Activated T-cell treated with anti-CD3 and anti-CD28 coated beads, Interleukin-2, amount 50 U/mL, for 72 hours (primary cell): ENCODE measurements at places on chromosomes 4 and X. TPM values are rescaled to one million over a fixed set of nuclear protein-coding genes. Genes with fewer than 3 reads are reported as not detected.

DNA sequence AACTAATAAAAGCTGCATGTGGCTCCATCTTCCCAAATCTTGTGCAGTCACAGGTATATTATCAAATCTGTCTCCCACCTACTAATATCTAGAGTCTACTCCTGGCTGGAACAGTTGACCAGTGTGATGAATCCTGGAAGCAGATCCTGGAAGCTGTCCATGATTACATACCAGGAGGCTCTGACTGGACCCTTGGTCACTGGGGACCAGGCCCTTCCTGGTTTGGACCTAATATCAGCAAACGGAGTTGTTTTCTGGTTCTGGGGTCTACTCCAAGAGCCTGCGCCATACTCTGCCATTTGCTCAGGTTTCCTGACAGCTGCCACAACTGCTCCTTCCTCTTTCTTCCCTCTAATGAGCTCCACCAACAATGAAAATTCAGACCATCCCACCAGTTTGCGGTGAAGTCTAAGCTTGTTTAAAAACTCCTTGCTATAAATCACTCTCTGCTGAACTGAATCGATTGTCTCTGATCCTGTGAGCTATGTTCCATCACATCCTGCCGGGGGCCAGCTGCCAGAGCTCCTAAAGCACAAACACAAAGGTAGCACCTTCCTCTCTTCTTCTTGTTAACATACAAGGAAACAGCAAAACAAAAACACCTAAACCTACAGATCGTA is 114.2 kb downstream of the PALLD start:
- no peak for DNase-seq

DNA sequence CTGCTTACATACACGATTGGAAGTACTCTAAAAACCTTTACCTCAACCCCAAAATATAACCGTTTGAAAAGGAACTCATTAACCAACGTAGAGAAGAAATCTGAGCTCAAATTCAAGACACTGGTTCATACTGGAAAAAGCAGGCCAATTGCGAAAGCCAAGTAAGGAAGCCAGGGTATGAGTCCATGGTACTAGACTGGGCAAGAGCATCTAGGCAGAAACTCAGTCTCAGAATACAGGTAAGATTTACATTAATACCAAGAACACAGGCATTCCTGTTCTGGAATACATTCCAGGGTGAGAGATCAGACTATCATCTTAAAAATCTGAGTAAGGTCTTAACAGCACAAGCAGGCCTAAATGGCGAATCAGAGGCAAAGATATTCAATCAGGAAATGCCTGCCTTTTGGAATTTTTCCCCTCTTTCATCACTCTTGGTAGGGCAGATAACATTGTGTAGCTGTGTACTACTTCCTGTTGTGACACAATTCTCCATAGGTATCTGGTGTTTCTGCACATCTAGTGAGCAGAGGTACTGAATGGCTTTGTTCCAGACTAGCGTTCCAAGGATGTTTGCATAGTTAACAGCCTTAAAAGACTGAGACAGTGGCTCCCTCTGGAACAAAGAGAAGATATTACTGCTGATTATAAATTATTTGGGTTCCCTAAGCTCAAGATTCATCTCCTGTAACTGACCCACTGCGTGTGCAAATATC is 311.3 kb downstream of the PCDH19 start:
- no peak for DNase-seq

DNA sequence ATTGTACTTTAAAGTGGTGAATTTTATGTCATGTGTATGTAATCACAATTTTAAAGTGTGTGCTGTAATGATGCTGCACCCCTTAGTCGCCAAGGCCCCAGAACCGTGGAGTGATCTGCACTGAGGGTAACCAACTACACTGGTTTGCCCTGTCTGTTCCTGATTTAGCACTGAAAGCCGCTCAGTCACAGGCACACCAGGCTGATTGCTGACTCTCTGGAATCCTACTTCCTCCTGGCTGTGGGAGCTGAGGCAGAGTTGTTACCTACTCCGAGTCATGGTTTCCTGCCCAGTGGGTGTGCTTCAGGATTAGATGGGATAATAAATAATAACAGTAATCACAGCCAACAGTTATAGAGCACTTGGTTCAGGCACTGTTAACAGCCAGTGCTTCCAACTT is 645.4 kb downstream of the BCOR start:
- DNase-seq: no peak

GRCh38 chr4:109548655-109549054 is 11.4 kb upstream of the MCUB start:
- no peak for DNase-seq

DNA sequence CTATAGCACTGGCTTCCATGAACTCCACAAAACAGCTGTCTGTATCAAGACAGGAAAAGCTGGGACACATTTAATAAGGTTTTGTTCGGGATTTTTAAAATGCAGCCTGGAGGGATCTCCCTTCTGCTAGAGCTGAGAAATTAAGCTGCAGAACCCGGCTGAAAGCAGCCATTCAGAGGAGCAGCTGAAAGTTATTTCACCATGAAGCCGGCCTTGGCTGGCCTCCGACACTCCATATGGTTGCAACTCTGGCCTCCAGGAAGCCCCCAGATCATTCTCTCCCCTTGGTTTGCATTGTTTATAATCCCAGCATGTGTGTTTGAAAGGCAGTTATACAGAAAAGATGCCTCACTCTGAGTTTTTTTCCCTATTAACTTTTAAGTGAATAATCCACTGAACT is 239.4 kb downstream of the SPATA18 start:
- DNase-seq: no peak

GRCh38 chr4:107825072-107825824 is 516 bp downstream of the SGMS2 start:
- no peak for DNase-seq

DNA sequence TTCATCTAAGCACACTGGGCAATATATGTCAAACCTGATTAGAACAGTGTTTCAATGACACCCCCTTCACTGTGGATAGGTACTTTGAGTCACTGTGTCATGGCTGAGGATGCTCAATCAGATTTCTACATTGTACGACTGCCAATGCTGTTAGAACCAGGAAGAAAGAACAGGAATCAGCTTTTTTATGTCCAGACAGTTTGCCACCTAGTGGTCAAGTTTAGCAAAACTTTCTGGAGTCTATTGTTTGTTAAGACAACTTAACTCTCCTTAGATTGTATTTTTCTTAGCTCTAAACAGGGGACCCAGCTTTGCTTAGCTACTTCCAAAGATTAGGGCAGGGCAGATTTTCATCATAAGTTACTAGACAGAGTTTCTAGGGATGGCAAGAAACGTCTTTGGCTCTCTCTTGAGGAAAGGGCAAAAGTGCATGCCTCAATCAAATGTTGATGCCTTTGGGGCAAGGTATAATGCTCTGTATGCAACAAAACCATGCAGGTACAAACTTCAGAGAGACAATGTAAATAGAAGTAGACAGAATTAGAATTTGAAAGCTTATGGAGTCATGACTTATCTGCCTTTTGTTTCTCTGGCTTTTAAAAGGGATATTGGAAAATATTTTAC is 40.5 kb upstream of the BMP3 start:
- DNase-seq: peak; percentile 10

DNA sequence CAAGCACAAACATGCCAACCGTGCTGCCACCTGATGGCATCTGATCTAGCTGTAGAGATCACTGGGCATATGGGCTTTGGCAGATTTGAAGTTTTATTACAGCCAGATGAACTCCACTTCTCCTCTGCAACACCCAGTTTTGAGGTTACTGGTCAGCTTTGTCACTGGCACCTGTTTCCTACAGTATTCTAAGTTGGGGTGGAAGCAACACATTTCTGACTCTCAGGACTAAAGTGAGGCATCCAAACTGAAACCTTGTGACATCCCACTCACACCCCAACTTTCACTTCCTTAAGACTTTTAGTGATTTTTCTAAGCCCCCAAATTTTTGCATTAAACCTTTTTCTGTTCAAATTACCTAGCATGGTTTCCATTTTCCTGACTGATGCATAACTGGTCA is 115.1 kb upstream of the PCDH18 start:
- no peak for DNase-seq

- DNase-seq: peak; percentile 37
These were observed 70.9 kb upstream of the ENPP6 start for GRCh38 chr4:184288451-184289178.

DNA sequence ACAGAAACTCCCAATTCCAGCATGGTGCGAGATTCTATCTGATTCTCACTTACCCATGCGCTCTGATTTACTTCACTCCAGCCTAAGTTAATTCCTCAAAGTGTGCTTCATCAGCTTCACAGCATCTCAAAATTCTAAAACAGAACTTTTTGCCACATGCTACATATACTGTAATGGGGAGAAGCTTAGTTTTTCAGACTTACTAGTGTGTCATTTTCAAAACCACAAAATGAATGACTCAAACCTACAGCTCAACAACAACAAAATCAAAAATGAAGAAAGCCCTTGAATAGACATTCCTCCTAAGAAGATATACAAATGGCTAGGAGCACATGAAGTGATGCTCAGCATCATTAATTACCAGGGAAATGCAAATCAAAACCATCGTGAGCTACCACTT is 14.9 kb downstream of the IRF2 start:
- no peak for DNase-seq

GRCh38 chr4:102871772-102872171 is 3.0 kb downstream of the CISD2 start:
- no peak for DNase-seq

Gene TRIML2
- total RNA-seq: not detected

Gene CXCL13
- 0.28 TPM for total RNA-seq

Gene RPL10
- total RNA-seq: 3,958 TPM

Gene ARHGEF9
- 40.8 TPM for total RNA-seq

Gene NAT8L
- total RNA-seq: 0.51 TPM
